ENCODE measurements at places on chromosomes 3 and 15.

- no peak for DNase-seq
Observed at GRCh38 chr3:105429034-105429762, 62.5 kb downstream of the ALCAM start.

DNA sequence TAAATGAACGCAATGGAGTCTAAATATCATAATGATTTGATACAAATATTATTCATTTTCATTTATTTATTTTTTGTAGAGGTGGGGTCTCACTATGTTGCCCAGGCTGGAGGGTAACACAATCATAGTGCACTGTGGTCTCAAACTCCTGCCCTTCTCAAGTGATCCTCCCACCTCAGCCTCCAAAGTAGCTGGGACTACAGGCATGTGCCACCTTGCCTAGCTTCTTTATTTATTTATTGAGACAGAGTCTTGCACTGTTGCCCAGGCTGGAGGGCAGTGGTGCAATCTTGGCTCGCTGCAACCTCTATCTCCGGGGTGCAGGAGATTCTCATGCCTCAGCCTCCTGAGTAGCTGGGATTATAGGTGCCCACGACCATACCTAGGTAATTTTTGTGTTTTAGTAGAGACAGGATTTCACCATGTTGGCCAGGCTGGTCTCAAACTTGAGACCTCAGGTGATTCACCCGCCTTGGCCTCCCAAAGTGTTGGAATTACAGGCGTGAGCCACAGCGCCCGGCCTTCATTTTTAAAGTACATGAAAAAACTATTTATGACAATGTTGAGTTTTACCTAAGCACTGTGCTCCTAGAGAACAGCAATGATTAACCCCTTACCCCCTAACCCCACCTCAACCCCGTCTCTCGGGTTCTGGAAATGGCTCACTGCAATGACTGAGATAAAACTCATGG, 4.0 kb upstream of the AEN start:
- DNase-seq: no peak

GRCh38 chr15:31495281-31495680, 168.6 kb downstream of the KLF13 start:
- DNase-seq: no peak

DNA sequence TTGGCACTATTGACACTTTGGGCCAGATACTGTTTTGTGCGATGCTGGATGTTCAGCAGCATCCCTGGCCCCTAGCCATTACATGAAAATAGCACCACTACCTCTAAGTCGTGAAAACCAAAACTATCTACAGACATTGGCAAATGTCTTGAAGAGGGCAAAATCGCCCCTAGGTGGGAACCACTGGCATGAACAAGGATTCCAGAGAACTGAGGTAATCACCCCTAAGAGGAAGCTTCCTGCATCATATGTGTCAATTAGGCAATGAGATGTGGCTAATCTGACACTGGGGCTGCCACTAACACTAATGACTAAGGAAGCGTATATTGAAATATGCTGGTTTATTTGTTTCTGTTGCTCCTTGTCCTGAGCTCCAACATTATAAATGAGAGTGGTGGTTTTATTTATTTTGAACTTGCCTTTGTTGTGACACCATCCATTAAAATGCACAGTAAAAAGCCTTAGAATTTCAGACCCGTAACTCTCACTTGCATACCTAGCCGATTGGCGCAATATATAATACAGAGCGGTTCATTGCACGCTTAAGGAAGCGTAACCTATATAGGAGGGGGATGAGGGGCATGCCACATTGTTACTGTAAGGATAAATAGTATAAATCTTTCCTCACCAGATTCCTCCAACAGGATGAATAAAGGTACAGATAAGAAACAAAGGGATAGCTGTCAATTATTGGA, 299.8 kb upstream of the CNTN4 start:
- no peak for DNase-seq

GRCh38 chr15:77529394-77530159, 103.1 kb downstream of the LINGO1 start:
- DNase-seq: no peak

GRCh38 chr15:50543556-50543955, 2.9 kb downstream of the USP50 start:
- DNase-seq: no peak

- DNase-seq: no peak
Observed at GRCh38 chr3:107369791-107370190, 7.4 kb upstream of the CCDC54 start.

DNA sequence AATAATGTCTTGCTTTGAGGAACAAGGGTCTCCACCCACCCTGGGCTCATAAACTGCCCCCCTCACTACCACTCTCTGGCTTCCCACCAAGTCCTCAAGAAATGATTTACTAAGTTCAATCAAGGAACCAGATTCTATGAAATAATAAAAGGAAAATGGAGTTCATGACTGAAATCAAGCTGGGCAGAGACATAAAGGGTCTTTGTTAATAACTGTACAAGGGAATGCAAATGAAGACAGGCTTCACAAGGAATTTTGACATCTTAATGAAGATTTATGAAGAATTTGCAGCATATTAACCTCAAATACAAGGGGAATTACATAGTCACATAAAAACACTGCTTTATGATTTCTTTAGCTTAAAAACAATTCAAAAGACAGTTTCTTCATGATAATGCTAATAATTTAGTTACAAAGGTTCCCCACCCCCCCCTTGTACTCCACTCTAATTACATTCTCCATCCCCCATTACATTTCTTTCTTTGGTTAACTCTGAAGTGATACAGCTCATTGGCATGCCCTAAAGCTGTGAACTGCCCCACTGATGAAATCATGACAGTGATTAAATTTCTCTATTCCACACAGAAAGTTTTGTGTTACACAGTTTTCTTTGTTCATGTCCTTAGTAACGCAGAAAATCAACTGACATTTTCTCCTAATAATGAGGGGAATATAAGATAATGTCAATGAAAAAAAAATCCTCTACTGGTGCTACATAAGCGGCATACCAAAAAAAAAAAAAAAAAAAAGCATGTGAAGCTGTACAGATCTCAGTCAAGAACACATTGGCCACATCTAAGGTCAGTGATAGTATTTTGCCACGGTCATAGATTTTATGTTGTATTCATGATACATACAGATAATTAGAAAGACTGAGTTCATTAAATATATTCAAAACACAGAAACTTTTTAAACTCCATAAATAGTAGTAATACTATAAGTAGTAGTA, 54.4 kb downstream of the WWTR1 start:
- no peak for DNase-seq

DNA sequence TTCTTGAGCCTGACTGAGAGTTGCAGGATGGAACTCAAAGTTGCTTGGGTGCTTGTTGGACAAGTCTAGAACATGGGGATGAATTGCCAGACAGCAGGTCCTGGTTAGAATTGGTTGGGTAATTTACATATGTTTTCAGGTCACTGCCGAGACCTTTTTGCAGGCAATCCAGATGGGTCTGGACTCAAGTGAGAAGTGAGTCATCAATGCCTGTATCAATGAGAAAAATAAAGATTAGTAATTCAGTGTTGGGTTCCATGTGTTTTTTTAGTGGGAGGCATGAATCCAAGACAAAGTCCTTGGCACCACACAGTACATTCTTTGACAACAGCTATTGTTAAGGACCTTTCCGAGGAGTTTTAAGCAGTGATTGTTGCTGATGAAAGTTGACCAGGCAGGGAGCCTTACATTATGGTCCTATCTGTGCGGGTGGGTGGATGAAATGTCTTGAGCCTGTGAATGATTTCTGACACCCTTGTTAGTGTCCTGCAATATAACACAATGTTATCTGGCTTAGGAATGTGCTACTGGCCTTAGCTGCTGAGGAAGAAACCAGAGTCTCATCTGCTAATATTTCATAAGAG, 77.7 kb downstream of the CRYGS start:
- DNase-seq: no peak

GRCh38 chr3:57855281-57855680, 99.2 kb downstream of the SLMAP start:
- no peak for DNase-seq

DNA sequence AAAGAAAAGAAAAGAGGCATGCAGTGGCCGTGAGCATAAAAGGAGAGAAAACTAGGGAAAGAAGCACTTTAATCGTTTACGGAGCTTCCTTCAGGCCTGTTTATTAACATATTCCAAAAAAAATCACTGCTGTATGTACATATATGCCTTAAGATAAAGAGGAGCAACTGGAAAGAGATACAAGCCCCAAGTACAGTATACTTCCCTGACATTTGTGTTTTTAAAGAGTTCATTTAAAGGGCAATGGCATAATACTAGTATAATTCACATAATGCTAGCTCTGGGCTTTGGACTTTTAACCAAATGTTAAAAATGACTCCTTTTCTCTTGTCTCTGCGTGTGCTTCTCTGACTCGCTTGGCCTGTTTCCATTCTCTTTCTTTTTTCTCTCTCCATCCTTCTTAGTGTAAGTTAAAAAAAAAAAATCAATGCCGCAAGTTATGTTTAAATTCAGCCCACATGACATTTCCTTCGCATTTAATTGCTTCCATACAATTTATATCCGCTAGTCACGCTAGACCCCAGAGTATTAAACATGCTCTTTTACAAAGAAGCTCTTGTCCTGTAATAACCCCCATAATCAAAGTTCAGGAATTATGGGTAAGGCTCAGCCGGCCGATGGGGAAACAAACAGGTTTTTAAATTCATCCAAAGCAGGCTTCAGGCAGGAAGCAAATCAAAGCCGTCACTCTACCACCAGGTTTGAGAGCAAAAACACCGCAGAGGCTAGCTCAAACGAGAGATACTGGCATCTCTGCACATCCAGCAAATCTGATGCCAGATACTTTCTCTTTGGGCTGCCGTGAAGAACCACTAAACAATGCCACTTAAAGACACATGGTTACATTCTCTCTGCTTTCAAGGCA, 19.4 kb downstream of the WWTR1 start:
- DNase-seq: no peak

GRCh38 chr3:109923431-109923830, 586.1 kb upstream of the DPPA4 start:
- DNase-seq: no peak

DNA sequence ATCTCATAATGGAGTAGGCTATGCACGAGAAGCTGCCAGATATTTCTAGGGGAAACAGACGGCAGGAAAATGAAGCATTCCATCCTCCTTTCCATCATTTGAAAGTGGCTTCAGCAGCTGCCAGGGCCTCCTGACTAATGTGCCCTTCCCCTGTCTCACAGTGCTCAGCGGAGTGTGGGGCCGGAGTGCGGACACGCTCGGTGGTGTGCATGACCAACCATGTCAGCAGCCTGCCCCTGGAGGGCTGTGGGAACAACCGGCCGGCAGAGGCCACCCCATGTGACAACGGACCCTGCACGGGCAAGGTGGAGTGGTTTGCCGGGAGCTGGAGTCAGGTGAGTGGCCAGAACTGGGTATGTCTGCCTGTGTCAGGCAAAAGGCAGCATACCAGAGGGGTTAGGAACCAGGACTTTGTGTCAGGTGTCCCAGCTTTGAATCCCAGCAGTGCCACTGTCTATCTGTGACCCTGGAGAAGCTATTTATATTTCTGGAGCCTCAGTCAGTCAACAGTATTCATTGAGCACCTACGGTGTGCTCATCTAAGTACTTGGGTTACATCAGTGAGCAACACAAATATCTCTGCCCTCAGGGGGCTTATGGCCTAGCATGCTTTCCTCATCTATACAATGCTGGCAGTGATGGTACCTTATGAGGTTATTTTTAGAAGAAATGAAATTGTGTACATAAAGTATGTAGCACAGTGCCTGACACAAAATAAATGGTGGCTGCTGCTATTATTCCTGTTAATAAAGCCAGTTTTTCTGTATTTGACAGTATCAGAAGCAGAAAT, 52.4 kb upstream of the NR2E3 start:
- no peak for DNase-seq
